Fibroblast of the conjunctiva (primary cell): ENCODE measurements at places on chromosomes 12 and 14.

GRCh38 chr14:94904636-94905035, 134.7 kb upstream of the GSC start:
- no peak for DNase-seq

DNA sequence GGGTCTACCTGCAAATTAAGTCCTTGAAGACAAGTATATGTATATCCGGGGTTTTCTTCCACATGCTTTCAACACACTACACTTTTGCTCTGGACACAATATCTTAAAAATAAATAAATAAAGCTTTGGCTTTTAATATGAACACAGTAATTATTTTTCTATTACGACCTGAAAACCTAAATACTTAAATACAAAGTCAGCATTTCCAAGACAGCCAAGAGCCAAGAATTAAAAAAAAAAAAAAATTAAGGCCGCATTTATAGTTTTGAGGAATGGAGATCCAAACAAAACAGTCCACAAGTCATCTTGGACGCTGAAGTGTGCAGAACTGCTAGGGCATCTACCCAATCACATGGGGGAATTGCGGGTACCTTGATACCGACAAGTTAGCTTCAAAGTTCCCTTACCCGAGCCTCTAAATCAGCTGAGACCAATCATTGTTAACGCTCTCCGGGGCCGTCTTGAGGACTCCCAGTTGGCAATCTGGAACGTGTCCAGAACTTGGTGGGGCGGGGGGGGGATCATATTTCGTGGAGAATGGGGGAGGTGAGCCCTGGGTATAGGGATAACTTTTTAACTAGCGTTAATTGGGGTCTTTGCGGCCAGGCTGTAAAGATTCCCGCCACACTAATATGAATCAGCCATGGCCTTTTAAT, 731 bp upstream of the PCNX4 start:
- DNase-seq: peak; percentile 55

DNA sequence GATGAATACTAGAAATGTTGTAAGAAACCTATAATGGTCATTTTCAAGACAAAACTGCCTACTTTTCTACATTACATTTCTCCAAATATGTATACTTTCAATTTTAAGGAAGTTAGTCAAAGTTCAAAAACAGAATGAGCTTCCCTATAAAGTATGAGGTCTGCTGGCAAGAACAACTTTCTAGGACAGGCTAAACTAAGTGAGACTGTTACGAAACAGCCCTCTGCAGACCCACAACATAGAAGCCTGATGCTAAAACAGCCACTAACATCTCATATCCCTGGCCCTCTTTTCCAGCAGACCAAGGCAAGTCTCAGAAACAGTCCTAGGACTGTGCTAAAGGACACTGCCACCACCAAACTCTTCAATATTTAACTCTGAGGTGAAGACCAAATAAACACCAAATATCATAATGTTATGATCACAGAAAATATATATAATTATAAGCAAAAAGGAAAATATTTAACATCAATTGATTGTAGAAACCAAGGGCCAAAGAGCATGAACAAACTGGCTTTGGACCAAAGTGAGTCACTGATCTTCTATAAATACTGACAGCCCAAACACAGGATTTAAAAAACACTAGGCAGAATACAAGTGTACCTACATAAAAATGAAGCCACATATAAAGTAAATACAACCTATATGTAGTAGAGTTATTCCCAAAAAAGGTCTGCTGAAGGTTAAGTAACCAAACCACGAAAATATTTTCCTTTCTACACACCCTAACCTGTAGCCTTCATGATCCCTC, 27.7 kb downstream of the PPP4R3A start:
- peak; percentile 27 for DNase-seq

DNA sequence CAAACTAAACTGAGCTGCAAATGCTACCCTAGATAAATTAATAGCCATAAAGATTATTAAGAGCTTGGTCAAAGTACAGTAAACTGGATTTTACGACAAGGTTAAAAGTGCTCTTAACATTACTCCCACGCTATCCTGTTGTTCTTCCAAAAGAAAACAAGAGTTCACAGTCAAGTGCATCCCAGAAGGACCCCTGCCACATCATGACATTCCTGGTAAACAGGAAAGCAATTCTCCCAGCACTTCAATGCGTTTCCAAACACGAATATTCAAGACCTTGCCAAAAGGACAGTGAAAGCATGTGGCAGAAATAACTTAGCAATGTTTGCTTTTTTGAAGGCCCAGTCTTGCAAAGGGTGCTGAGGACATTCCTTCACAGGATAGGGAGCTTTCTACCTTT, 11.2 kb downstream of the SPRING1 start:
- DNase-seq: no peak

DNA sequence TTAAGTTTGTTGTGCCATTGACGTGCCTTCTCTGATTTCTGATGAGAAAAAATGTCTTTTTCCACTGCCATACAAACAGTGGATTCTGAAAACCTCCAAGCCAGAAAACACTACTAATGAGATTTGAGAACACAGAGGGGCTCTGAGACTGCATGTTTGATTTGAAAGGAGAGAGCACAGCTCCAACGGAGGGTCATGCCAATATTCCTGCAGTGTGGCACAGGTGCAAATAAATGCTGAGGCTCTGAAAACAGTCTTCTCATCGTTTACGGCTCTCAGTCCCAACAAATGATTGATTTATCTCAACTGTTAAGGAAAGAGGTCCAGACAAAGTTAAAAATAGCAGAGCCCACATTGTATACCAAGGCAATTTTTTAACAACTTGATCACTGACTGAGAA, 128.7 kb downstream of the KCNH5 start:
- DNase-seq: no peak

- DNase-seq: no peak
Measured at GRCh38 chr12:120710805-120711296, 593 bp downstream of the UNC119B start.

GRCh38 chr14:38469156-38469555, 213.3 kb upstream of the CLEC14A start:
- peak; percentile 58 for DNase-seq

- no peak for DNase-seq
Measured at GRCh38 chr14:93076755-93077154, 39.0 kb downstream of the ITPK1 start.

DNA sequence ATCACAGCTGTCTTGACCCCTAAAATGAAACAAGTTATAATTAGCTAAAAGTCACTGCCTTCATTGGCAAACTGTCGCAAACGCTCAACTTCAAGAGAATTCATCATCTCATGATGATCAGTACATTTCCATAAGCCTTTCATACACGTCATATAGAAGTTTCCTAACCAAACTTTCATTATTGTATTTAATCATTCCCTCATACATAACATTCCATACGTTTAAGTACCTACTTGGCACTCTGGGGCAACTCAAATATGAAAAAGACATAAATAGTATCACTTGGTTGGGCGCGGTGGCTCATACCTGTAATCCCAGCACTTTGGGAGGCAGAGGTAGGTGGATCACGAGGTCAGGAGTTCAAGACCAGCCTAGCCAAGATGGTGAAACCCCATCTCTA, 12.4 kb upstream of the PPP2R5E start:
- no peak for DNase-seq

- DNase-seq: peak; percentile 22
Measured at GRCh38 chr14:50520947-50521815, 11.2 kb downstream of the MAP4K5 start.

DNA sequence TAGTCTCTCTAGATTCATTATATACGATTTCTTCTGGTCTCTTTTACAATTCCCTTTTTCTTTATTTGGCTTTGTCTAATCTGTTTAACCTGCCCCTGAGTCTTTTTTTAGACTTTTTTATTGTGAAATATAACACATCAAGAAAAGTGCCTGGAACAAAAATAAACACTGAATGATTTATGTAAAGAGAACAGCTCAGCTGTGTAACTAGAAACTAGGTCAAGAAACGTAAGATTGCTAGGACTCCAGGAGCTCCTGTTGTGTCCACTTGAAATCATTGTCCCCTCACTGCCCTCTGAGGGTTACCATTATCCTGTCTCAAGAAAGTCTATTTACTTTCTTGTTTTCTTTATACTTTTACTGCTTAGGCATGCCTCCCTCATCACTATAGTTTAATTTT, 23.1 kb downstream of the EXD2 start:
- no peak for DNase-seq

GRCh38 chr12:111826316-111826715, 15.7 kb upstream of the MAPKAPK5 start:
- DNase-seq: peak; percentile 33

GRCh38 chr14:91063119-91063518, 2.7 kb upstream of the RPS6KA5 start:
- DNase-seq: no peak

DNA sequence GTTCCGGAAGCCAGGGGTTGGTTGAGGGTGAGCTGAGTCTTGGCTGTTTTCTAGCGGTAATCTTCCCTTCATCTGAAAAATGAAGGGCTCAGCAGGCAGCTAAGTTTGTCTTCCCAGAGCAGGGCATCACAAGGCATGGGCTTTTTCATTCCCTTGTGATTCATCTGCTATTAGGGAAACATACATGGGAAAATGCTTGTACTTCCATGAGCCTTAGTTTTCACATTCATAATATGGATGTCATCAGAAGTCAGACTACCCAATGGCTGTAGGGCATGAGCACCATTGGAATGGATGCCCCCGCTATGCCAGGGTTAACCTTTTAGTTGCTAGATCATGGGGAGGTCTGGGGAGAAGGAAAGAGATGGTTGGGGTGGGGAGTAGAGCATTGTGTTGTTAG, 18.7 kb downstream of the HELB start:
- DNase-seq: no peak

DNA sequence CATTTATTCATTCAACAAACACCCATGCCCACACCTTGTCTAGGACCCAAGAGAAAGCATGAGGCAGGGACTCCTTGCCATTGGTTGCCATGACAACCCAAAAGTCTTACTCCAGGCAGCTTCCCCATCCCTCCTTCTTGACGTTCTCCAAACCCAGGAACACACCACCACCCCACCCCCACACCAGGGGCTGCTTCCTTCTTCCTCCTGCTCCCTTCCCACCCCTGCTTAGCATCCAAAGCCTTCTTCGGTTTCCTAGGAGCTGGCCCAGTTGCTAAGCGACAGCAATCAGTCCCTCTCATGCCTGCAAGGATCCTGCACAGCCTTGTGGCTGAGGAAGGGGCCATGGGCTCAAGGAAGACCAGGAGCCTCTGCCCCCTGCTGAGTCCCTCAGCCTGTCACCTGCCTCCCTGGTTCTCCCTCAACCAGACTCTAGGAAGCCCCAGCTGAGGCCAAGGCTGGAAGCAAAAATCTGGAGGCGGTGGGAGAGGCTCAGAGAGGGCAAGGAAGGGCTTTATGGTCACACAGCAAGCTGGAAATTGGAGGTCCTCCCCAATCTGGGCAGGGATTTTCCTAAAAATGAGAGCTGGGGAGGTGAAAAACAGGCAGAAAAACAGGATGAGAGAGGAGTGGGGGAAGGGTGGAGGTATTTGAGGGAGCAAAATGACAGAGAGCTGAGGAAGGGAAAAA, 15.4 kb downstream of the RASAL1 start:
- no peak for DNase-seq

GRCh38 chr12:95126736-95127135, 53.3 kb upstream of the NR2C1 start:
- DNase-seq: no peak

GRCh38 chr12:55716582-55716957, 724 bp downstream of the BLOC1S1 start:
- DNase-seq: no peak

GRCh38 chr12:19276767-19277166, 147.2 kb downstream of the PLEKHA5 start:
- DNase-seq: no peak

DNA sequence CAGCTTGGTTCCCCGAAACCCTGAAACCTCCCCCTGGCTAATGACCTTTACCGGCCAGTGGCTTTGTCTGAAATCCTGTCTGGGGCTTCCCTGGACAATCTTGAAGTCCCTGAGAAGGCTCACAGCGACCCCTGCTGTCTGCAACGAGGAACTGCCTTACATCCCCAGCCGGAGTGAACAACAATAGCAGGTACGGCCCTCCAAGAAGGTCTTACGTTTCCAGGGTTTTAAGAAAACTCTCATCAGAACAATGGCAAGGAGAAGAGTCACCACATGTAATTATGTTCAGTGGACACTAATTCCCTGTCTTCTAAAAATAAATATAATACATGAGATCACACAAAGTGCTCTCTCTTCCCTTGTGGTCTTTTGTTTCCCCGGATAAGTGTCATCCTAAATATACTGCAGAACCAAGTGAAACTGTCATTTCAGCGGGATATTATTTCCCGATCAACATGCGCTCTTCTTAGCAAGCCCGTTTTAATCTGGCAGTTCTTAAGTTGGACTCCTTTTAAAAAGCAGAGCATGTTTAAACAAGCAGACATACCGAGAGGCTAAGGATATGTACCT, 53.3 kb downstream of the RBM19 start:
- peak; percentile 49 for DNase-seq

- no peak for DNase-seq
Measured at GRCh38 chr12:574475-575128, 88.6 kb downstream of the NINJ2 start.
